ENCODE measurements at places on chromosomes 11 and 22.
A peak's percentile ranks its signal among the peaks of the same experiment; 100 is the strongest.

- DNase-seq, result no peak
Observed at GRCh38 chr11:79956061-79956460, 515.2 kb upstream of the TENM4 start.

- DNase-seq, result no peak
Observed at GRCh38 chr11:110121204-110121603, 28.0 kb downstream of the ZC3H12C start.

GRCh38 chr22:27844656-27845591, 43.4 kb upstream of the MN1 start:
- DNase-seq, result no peak

- no peak for DNase-seq
Observed at GRCh38 chr11:1037506-1038055, 1.1 kb upstream of the MUC6 start.

DNA sequence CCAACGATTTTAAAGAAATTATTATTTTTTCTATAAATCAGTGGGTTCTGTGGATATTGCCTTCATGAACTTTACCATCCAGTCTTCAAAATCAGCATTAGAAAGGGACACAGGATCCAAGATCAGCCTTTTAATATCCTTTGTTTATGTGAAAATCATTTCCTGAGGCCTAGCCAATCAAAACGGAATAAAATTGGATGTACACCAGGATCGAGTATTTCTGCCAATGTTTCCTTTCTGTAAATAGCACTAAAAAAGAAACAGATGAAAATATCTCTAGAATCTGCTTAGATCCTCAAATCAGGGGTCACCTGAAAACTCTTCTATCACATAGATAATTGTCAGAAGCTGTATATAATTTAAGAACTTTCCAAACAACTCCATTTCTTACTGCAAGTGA, 1598.5 kb downstream of the LRRC4C start:
- DNase-seq, result no peak

DNA sequence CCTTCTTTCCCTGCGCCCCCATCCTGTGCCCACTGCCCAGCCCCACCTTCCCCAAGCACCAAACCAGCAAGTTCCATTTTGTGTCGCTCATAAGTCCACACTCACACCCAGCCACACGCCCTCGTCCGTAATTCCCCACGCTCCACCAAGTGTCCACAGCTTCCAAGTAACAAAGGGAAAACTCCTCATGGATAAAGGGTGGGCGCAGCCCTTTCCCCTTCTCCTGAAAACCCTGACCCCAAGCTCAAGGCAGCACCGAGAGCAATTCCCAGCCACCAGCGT, 458 bp downstream of the FXYD6 start:
- no peak for DNase-seq

DNA sequence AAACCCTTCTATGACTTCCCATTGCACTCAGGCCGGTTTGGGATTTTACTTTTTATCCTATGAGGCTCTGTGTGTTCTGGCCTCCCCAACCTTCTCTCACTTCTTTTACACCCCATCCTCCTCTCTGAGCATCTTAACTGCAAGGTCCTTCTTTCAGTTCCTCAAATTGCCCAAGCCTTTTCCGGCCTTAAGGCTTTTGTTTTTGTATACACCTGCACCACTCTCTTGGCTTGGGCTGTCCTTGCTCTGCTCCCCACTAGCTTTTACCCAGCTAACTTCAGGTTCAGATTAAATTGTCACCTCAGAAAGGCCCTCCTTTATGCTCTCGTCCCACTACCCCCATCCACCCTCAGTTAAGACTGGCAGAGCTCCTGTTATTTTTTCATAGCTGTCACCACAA, 55.5 kb downstream of the FAM83F start:
- DNase-seq, result no peak

DNA sequence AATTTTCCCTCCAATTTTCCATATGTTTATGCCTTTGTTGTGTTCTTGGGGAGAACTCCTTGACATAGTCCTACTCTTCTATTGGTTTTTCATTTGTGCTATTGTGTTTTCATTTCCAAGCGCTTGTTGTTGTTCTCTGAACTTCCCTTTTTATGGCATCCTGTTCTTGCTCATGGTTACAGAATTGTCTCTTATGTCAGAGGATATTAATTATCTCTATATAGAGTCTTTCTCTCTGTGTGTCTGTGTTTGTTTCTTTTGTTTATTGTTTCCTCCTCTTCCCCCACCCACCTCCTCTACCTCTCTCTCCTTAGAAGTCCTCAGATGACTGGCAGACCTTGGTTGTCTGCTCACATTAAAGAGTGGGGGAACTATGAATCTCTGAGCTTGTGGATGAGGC, 69.9 kb downstream of the HORMAD2 start:
- DNase-seq, result no peak

GRCh38 chr22:26797910-26798309, 140.5 kb downstream of the MIAT start:
- no peak for DNase-seq

DNA sequence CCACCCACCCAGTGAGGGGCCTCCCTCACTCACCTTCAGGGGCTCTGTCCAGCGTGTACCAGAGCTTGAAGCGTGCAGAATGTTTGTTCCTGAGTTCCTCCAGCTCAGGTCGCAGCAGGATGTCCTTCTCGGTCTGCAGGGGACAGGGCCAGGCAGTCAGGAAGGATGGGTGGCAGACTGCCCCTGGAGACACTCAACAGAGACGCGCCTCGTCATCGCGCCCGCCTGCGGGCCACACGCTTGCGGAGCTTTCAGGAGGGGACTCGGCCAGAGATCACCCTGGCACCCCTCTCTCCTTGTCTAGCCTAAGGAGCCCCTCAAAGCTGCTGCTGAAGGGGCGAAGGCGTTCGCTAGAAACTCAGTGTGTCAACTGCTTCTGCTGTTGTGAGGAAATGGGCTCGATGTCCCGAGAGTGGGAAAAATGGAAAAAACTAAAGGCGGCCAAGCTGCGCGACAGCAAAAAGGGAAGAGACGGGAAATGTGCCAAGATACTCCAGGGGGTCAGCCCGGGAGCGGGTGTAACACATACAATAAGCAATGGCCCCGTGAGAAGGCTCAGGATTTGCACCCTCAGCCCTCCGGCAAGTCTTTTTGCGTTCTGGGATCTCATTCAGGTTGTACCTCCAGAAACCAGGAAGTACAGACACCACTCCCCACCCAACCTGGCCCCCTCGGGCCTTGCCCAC, 9.2 kb upstream of the POLDIP3 start:
- no peak for DNase-seq

DNA sequence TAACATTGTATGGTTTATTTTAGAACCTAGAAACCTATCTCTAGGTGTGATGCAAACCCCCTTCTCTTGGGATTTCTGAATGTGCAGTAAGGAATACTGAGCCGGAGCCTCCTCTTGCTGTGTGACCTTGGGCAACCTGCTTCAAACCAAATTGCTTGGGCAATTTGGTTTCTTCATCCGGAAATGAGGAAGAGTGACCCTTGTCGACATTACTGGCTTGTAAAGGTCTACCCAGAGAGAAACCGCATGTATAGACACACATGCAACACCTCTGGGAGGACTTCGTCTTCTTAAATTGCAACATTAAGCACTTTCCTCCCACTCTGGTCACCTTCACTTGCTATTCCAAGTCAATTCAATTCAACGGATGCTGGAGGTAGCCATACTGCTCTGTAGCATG, 19.6 kb upstream of the TP53I11 start:
- no peak for DNase-seq

- no peak for DNase-seq
Observed at GRCh38 chr11:34773826-34774225, 142.4 kb downstream of the APIP start.

DNA sequence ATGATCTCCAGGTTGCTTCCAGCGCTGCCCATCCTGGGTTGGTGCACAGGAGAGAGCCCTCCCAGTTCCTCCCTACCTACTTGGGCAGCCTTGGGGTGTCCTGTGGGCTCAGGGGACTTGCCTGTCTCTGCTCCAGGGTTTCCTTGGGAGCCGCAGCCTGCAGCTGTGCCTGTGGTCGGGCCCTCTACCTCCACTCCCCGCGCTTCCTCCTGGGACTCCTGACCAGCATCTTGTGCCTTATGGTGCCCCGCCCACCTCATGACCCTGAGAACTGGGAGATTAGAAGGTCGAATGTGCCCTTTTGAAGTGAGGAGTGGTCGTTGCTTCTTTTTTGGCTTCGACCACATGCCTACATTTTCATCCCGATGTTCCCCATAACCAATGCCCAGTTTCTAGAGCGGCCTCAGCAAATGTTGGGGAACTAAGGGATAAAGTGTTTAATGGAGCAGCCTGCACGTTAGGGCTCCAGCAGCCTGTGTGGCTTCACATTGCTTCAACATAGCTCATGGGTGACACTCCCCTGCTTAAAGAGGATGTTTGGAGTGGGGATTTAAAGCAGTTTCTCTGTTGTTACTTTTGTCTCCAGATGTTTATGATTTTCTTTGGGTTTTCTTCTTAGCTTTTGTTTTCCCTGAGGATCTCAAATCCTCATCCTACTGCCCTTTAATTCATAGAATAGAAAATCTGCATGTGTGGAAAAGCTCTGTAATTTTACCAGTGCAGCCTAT, 248.8 kb downstream of the TBC1D22A start:
- no peak for DNase-seq

DNA sequence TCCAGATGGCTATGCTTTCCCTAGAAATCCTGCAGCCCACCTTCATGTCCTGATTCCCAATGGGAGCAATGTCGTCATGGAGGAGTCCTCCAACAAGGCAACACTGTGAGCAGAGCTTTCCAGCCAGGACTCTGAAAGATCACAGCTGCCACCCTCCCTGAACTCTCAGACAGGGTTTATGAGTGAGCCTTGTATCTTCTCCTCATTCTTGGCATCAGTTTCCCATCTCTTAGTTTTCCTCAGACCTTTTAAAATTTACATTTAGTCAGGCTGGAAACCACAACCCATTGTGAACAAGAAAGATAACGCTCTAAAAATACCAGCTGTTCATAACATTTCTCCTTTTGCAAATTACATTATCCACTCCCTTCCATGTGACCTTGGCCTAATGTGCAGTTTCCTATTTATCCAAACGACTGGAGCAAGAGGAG, 15.6 kb upstream of the LYVE1 start:
- DNase-seq, result no peak

DNA sequence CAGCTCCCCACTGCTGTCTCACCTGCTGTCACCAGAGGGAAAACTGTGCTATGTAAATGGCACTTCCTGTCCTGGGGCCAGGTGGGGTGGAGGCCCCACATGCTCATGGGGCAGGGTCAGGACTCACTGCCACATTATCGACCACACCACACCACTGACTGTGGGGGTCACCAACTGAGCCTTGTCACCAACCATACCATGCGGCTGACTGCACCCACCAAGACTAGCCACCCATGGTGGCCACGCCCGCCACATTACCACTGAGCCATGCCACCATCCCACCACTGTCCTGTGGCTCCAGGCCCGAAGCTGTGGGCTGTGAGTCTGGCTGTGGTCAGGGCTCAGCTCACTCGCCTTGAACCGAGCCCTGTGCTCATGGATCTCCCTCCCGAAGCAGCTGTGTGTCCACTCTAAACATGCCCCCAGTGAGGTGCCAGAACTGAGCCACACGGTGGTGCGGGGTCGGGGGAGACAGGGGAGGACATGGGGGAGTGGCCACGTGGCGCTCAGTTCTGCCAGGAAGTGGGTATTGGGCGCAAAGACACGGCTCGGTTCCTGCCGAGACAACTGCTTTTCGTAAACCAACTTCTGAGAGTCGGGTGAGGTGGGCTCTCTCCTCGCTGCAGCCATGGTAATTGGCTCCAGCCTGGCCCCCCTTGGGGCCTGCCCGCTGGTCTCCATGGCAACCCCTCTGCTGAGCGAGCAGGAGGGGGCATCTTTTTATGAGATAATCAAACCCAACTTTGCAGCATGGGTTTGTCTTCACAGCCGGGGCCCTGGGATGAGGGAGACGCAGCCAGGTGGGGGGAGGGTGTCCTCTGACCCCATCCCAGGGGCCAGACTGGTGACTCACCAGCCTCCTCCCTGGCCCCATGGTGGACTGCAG, 23.2 kb downstream of the RTN4R start:
- DNase-seq, result peak; percentile 49

- no peak for DNase-seq
Observed at GRCh38 chr11:36033082-36033751, 89.4 kb downstream of the LDLRAD3 start.

GRCh38 chr11:112211536-112211935, 14.7 kb upstream of the PTS start:
- DNase-seq, result peak; percentile 2

GRCh38 chr22:49690454-49690853, 137.2 kb downstream of the BRD1 start:
- DNase-seq, result no peak
